Stimulated activated CD4-positive, alpha-beta T cell treated with anti-CD3 and anti-CD28 coated beads, Interleukin-1b, Interleukin-23, amount 100 ng/mL, for 1 hour (primary cell): ENCODE measurements at places on chromosomes 7 and 10.

DNA sequence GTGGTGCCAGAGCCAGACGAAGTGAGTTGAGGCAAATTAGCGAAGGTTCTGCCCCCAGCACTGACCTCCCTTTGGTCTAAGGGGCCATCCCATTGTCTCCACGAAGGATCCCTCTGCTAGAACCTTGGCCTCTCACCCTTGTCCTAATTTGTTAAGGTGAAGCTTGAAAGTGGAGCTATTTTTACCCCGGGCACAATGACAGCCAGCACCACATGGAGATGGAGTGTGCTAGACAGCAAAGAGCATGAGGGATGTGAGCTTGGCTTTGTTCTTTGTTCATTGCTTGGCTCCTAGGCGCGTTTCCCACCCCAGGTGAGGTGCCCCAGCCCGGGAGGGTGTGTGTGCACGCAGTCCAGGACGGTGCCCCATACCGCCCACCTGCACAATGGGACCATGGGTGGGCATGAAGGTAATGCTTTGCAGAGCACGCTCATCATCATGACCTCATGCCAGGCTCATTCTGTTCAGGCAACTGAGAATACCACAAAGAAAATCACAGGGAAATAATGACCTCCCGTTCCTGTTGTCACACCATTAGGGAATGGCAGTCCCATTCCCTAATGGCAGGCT, 361.0 kb upstream of the FZD8 start:
- DNase-seq, result no peak

- DNase-seq, result no peak
Observed at GRCh38 chr10:85047979-85048378, 719.6 kb downstream of the CCSER2 start.

- DNase-seq, result no peak
Observed at GRCh38 chr7:135994466-135995205, 17.5 kb upstream of the MTPN start.

GRCh38 chr7:155231941-155232340, 65.7 kb upstream of the INSIG1 start:
- DNase-seq, result no peak

- no peak for DNase-seq
Observed at GRCh38 chr7:1098243-1099153, 10.6 kb downstream of the GPER1 start.

DNA sequence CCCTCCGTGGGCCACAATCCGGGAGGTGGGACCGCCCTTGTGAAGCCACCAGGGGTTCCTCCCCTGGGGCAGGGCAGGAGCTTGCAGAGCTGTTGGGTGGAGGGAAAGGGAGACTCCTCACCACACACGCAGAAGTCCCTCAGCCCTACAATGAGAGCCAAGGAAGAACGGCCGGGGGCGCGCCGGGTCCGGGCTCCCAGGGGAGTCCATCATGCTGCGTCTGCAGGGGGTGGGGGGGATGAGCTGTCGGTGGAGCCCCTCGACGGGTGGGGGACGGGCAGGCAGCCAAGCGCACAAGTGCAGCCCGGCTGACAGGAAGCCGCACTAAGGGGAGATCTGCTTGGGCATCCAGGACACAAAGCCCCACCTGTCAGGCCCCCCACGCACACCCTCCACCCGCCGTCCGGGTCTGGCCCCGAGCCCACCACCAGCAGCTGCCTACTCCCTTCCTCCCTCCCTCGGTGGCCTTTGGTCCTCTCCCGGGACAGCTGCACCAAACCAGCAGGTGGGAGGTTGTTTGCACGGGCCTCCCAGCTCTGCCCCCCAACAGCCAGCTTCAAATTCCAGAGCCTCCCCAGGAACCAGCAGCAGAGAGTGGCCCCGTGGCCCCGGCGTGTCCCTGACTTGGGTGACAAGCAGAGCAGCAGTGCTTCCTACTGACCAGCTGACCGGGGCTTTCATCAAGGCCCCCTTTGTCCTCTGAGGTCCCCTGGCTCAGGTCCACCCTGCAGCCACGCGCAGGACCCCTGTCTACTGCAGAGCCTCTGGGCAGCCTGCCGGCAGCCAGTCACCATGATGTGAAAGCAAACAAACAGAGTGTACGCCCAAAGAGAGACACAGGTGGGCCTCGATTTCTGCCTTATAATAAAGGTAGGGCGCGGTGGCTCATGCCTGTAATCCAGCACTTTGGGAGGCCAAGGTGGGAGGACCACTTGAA, 50.3 kb downstream of the HIP1 start:
- DNase-seq, result no peak

GRCh38 chr7:133985300-133985699, 141.8 kb upstream of the LRGUK start:
- no peak for DNase-seq
